ENCODE measurements at places on chromosomes 5 and 9.

DNA sequence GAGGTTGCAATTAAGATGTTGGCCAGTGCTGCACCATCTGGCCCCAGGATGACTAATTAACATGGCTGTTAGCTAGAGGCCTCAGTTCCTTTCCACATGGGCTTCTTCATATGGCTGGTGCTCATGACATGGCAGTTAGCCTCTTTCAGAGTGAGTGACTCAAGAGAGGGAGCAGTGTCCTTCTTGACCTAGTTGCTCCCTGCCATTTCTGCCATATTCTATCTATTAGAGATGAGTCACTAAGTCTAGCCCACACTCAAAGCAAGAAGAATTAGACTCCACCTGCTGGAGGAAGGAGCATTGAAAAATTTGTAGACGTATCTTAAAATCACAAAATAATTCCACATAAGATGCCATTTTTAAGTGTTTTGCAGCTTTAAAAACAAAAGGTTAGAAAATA lies 651.2 kb upstream of the CCNG1 start:
- no peak for DNase-seq

DNA sequence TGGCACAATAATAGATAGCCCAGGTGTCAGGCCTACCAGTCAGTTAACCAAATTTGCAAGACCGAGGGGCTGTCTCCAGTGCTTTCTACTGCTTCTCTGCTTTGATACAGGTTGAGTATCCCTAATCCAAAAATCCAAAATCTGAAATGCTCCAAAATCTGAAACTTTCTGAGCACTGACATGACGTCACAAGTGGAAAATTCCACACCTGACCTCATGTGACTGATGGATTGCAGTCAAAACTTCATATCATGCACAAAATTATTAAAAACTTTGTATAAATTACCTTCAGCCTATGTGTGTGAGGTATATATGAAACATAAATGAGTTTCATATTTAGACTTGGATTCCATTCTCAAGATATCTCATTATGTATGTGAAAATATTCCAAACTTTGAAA lies 213.5 kb upstream of the PANK3 start:
- DNase-seq = no peak

DNA sequence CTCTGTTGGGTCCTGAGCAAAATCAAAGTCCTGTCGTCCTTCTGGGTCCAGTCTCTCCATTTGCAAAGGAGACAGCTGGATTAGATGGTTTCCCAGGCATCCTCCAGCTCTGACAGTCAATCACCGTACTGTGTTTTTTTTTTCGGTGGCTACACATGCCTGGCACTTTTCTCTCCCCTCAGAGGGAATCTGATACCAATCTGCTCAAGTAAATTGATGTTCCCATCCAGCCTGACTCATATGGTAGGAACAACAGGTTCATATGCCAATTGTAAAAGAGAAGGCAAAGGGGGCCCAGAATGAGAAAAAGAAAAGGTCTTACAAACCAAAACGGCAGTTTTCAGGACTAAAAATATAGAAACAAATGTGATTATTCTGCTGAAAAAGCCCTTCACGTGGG lies 1.2 kb downstream of the FBXO10 start:
- no peak for DNase-seq

DNA sequence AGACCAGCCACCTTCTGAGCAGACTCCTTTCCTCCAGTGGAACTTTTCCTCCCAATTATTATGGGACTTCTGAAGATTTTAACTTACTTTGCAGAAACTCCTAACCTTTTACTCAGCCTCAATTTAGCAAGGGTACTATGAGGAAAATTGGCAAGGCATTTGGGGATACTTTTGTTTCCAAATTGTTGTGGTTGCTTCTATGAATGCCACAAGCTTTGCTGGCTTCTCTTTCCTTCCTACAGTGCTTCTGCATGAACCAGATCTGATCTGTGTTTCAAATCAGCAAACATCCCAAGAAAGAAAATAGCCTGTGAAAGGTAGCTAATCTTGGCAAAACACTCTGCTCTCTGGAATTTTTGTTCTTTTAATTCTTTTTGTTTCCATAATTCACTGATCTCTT lies 57.3 kb upstream of the TAF11L2 start:
- no peak for DNase-seq

GRCh38 chr5:138138949-138139780 lies at the start of gene NME5:
NME5 (minus strand) TSS chr5:138139428; CDS start chr5:138138780, 648 bp downstream.
- peak; percentile 74 for DNase-seq

GRCh38 chr5:180291234-180291940 lies 496 bp downstream of the MAPK9 start:
- DNase-seq = no peak

DNA sequence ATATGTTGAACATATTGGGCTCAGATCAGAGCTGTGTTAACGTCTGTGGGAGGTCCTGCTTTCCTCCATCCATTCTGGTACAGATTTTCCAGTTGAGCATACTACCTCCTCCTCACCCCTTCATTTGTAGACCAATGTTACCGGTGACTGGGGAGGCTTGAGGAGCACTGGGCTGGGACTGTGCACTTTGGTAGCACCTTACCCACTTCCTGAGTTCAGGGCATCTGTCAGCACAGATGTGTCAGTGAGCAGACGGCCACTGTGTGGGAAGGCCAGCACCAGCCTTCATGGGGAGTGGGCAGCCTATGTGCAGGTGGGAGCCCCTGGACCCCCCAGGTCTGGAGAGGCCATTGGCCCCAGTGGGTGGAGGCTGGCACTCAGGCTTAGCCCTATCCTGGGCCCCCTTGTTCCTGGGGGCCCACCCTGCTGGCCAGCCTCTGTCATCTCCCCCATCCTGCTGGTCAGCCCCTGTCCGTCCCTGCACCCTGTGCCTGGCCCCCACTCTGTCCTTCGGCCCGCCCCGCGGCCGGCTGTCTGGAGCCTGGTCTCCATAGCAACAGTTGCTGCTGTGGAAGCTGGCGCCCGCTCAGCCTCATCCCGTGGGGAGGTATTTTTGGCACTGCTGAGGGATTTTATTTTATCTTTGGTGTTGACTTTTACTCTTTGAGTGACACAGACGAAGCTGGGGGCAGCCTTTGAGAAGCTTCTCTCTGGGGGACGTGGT lies 21.3 kb downstream of the WNK2 start:
- peak; percentile 86 for DNase-seq

DNA sequence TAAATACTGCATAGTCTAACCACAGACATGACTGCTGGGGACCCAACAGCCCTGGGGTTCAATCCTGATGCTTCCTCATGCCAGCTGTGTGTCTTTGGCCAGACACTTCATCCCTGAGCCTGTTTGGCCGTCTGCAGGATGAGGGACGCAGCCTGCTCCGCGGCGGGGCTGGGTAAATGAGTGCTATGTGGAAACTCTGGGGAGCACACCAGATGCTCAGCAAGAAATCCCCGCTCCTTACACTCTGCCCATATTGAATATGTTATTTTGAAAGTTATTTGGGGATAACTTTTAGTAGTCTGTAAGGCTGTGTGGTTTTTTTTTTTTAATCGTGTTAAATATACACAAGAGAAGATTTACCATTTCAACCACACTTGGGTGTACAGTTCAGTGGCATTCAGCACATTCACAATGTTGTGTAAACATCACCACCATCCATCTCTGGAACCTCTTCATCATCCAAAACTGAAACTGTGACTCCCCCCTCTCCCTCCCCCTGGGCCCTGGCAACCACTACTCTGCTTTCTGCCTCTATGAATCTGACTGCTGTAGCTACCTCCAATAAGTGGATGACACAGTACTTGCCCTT lies 42.7 kb downstream of the SH3PXD2B start:
- DNase-seq = no peak

DNA sequence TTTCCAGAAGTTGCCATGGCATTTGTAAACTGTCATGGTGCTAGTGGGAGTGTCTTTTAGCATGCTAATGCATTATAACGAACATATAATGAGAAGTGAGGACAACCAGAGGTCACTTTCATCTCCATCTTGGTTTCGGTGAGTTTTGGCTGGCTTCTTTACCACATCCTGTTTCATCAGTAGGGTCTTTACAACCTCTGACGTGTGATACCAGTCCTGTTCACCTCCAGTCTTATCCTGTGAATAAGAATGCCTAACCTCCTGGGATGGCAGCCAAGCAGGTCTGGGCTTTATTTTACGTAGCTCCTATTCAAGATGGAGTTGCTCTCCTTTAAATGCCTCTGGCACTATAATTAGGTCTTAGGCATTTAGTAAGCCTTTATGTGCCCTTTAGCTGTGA lies 20.4 kb upstream of the RFK start:
- no peak for DNase-seq

- no peak for DNase-seq
Observed at GRCh38 chr9:69023650-69024049, 9.7 kb upstream of the PRKACG start.

DNA sequence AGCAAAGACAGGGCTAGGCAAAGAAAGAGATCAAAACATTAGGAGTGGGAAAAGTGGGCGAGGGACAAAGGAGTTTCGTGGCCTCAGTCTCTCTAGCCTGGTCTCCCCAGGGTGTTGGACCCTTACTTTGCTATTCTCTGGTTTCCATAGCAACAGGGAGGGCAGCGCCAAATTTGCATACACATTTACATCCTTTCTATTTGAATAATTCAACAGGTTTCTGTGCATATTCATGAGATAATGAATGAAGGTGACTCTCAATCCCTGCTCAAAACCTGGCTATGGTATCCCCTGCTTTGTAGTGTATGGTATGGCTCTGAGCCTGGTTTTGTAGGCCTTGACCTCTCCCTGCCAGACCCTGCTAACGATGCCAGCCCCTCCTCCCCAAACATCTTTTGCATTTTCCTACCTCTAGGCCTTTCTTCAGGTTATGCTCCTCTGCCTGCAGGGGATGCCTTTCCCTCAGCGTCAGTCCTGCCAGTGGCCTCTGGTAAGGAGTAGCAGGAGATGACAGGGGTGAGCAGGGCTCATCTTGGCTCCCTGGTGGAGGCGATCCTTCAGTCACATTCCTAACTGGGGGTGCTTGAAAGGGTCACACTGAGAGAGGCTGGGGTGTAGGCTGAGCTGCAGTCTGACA lies 9.8 kb downstream of the RPP25L start:
- DNase-seq = no peak

GRCh38 chr5:110785356-110785755 lies 46.5 kb downstream of the SLC25A46 start:
- DNase-seq = no peak

DNA sequence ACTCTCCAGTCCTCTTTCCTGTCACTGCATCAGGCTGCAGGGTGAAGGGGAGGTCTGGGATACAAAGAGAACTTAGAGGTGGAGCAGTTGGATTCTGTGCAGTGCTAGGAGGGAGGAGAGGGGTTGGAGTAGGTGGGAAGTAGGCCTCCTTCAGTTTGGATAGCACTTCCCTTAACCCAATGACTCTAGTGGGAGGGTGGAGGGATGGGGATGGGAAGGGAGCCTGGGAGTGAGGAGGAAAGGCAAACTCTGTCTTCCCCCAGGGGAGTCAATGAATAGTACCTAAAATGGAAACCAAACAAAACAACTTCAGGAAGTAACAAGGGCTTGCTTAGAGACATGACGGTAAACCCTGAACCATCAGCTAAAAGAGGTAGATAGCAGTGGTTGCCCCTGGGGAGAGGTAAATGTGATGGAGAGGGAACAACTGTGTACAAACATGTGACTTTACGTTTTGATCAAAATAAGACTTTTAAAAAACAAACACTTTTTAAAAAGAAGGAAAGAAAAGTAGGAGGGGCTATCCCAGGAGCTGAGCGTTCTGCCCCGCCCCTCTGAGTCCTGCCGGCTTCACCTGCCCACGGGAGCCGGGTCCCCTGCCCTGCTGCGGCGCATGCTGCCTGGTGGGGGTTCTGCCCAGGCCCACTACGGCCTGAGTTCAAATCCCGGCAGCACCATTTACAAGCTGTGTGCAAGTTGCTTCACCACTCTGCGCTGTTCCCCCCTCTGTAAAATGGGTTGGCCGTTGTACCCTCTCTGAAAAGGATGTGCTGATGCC lies 30.9 kb downstream of the GSN start:
- peak; percentile 69 for DNase-seq

GRCh38 chr5:159286420-159287035 lies 23.4 kb downstream of the UBLCP1 start:
- no peak for DNase-seq

DNA sequence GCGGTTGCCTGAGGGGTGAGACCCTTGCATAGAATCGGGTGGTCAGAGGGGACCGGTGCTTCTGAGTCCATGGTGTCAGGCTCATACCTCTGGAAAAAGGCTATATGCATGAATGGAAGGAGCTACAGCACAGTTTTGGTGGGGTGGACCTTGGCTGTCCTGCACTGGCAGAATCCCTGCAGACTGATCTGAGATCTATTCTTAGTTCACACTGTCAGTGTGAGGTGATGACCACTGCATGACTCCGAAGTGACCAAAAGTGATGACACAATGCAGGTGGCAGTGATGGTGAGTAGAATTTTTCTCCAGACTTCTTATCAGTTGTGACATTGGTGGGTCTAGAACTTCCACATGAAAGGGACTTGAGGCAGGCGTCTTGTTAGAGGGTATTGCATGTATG lies 105.2 kb upstream of the SLC28A3 start:
- DNase-seq = no peak

- no peak for DNase-seq
Observed at GRCh38 chr5:56496581-56497063, 263.5 kb upstream of the ANKRD55 start.

DNA sequence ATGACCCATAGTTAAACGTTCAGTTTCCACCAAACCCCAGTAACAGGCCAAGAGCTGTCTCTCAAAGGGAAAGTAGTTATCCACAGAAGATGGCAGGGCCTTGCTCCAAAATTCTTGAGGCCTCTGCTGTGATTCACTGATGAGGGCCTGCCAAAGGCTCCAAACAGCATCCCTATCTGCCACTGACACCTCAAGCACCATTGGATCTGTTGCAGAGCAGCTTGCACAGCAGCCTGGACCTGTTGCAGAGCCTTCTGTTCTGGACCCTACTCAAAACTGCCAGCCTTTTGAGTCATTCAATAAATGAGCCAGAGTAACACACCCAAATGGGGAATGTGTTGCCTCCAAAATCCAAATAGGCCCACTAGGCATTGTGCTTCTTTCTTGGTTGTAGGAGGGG lies 741.5 kb upstream of the RGMB start:
- no peak for DNase-seq

- DNase-seq = no peak
Observed at GRCh38 chr9:106872641-106873040, 9.7 kb downstream of the ZNF462 start.

DNA sequence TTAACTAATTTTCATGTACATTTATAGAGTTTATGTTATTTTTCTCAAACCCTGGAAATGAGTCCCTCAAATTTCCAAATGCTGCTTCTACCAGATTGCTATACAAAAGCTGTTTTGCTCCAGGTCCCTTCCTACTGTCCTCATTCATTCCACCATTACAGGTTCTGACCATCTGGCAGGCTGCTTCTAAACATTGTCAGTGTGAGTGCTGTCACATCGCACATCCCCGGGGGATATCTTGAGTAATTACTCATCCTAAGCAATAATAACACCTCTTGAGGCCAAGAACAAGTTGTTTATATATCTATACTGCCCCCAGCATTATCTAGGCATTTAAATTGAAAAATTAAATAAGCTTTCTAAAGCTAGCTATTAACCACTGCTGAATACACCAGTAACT lies 1675.3 kb upstream of the CDH6 start:
- DNase-seq = no peak

- no peak for DNase-seq
Observed at GRCh38 chr5:129171194-129171944, 76.8 kb downstream of the ISOC1 start.

Measured in right forelimb (tissue), 1 donor.